ENCODE measurements at places on chromosomes 4 and X.

GRCh38 chr4:6403400-6403685, 69.1 kb downstream of the PPP2R2C start:
- DNase-seq, result no peak

- DNase-seq, result no peak
Observed at GRCh38 chr4:132344924-132345828, 803.9 kb upstream of the PCDH10 start.

GRCh38 chr4:161252520-161253141, 911.2 kb downstream of the FSTL5 start:
- DNase-seq, result no peak

DNA sequence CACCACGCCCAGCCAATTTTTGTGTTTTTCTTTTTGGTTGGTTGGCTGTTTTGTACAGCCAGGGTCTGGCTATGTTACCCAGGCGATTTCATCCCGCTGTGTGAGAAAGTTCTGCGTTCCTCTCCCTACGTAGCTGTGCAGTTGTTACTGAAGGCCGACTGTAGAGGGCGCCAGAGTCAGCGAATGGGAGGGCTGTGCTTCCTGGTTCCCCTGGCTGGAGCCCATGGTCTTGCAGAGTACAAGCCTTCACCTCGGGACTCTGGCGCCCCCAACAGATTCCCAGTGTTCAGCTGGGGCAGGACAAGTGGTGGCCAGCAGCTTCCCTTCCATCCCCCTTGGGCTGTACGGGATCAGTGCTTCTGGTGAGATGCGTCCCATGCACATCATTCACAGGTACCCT, 5.6 kb upstream of the CT45A1 start:
- DNase-seq, result no peak

GRCh38 chr4:36273276-36273675, 8.1 kb upstream of the DTHD1 start:
- no peak for DNase-seq

DNA sequence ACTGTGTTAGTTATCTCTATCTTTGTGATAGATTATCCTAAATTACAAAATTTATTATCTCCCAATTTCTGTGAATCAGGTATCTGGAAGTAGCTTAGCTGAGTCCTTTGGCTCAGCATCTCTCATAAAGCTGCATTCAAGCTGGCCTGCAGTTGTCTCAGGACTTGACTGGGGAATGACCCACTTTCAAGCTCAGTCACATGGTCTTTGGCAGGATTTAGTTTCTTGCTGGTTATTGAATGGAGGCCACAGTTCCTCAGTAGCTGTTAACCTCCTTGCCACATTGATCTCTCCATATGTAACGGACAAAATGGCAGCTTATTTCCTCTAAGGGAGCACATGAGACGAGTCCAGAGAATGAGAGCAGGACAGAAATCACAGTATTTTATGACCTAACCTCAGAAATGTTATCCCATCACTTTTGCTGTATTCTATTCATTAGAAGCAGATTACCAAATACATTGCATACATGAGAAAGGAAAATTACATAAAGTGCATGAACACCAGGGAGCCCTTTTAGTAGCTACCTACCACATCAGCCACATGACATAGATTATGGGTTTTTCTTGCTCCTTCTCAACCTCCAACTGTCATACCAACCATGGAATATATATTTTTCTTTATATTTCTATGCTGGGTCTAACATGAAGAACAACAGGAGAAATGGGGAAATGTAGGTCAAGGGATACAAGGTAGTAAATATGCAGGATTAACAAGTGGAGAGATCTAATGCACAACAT, 730.1 kb downstream of the CCSER1 start:
- DNase-seq, result no peak

DNA sequence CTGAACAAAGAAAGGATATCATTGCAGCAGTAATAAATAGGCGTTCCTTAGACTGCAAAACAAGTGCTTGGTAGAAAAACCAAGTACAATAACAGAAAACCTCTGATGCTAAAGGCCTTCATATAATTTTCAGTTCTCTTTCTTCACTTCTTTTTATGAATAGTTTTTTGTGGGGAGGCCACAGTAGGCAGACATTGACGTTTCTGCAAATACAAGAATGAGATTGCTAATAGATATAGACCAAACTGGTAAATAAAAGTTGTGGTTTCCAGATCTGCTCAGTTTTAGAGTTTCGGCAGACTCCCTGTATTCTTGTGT, 57.0 kb upstream of the RAP1GDS1 start:
- DNase-seq, result no peak

GRCh38 chrX:117641913-117642656, 474.5 kb downstream of the KLHL13 start:
- DNase-seq, result no peak

DNA sequence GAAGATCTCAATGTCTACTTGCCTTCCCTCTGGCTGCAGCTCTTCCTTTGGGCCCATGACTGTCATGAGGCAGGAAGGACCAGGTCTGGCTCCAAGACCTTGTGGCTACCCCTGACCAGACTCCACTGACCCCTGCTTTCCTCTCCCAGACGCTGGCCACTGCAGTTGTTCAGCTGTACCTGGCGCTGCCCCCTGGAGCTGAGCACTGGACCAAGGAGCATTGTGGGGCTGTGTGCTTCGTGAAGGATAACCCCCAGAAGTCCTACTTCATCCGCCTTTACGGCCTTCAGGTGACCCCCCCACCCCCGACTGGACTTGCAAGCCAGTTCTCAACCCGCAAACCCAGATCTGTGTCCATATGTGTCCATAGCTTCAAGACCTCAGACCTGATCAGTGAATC, 535 bp downstream of the WAS start:
- DNase-seq, result no peak

GRCh38 chr4:163085085-163085484, 81.6 kb downstream of the NAF1 start:
- no peak for DNase-seq

DNA sequence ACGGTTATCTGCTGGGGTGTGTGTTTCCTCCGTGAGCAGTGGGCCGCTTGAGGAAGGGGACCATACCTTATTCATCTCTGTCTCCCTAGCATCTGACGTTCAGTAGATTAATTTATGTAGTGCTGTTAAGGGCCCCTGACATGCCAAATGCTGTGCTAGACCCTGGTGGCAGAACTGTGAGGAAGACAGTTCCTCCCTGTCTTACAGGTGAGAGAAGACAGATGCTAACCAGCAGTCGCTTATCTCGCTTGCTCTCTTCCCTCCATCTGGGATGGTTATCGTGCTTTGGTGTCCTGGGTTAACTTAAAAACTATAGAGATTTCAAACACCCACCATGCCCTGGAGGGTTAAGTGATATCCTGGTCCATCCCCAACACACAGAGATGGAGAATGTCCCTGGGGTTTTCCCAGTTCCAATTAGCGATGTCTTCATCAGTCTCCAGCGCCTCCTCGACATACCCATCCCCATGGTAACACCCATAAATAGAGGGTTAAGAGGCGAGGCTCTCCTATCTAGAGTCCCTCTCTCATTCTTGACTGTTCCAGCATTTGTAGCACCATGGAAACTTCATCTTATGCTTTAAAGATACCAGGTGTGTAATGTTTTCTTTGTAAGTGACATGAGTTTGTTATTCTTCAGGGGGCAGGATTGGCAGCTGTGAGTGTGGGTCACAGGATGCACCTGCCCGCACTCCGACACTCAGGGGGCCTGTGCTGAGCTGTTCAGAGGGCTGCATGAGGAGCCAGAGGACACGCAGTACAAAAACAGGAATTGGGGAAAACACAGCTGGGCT, 135.2 kb downstream of the STK32B start:
- DNase-seq, result no peak

DNA sequence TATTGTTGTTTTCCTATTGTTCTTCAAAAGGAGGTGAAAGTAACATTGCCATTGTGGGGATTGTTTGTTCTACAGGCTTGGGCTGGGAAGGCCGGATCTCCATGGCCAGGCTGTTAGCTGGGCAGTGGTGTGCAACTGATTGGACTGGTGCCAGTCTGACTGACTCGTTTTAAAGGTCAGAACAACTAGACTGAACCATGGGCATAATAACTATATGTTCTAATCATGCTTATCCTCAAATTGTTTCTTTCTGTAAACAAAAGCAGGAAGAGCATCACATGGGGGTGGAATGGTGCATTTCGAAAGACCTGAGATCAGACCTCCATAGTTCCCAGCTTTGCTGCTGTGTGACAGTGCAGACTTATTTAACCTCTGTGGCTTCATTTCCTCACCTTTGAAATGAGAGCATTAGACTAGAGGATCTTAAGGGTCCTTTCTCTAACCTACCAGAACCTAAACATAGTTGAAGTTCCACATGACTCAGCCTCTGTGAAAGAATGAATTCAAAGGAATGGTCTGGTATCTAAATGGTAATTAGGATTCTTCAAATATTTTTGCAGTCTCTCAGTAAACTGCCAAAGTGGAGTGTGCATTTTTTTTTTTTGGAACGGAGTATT, 66.7 kb upstream of the PGRMC2 start:
- DNase-seq, result no peak

GRCh38 chrX:2632533-2633504, 58.3 kb upstream of the CD99 start:
- no peak for DNase-seq

- DNase-seq, result no peak
Observed at GRCh38 chrX:85084770-85085393, 81.2 kb downstream of the APOOL start.

GRCh38 chr4:187606581-187606980, 389.0 kb upstream of the ZFP42 start:
- no peak for DNase-seq

DNA sequence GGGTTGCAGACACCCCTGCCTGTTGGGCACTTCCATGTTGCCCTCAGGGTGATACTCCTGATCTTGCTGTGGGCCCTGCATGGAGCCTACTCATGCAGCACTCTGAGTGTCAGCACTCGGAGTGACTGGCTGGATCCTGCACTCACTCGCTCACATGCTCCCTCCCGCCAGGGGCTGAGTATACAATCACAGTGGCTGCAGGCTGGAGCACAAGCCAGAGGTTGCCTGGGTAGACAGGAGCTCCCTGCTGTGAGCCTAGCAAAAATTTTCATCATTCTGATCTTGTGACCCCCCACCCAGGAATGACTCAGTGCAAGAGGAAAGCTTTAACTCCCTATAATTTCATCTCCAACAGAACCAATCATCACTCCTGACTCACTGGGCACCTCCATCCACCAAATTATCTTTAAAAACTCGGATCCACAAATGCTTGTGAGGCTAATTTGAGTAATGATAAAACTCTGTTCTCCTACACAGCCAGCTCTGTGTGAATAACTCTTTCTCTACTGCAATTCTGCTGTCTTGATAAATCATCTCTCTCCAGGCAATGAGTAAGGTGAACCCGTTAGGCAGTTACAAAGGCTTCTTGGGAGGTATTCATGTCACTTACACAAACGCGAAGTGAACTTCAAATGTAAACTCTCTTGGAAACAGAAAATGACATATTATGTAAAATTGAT, 1180.8 kb upstream of the PABPC4L start:
- no peak for DNase-seq

GRCh38 chr4:22334155-22334554, 181.7 kb downstream of the ADGRA3 start:
- no peak for DNase-seq

GRCh38 chr4:158996669-158997074, 106.2 kb upstream of the RAPGEF2 start:
- no peak for DNase-seq

GRCh38 chr4:76616526-76616925, 181.5 kb downstream of the SHROOM3 start:
- no peak for DNase-seq

GRCh38 chr4:125710766-125711165, 396.0 kb downstream of the FAT4 start:
- DNase-seq, result no peak

GRCh38 chr4:69907151-69907550, 23.7 kb upstream of the CSN1S1 start:
- no peak for DNase-seq

GRCh38 chrX:24777660-24778059, 83.9 kb downstream of the POLA1 start:
- DNase-seq, result no peak

DNA sequence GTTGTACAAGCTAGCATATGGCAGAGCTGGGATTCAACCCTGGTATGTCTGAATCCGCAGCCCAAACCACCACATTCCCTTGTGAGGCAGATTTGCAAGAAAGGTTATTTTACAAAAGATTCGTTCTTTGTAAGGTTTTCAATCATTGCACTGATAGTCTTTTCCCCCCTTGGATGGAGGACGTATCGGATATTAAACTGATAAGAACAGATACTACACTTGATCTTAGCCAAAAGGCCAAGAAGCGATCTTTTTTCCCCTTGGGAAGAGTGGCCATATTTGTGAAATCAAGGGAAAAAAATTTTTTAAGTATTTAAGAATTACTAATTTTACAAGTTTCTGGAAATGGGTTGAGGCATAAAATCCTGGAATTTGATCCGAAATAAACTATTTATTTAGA, 34.4 kb upstream of the MSMO1 start:
- DNase-seq, result no peak

- DNase-seq, result no peak
Observed at GRCh38 chr4:88109123-88109881, 49.1 kb downstream of the ABCG2 start.

GRCh38 chrX:96361844-96362243, 322.8 kb upstream of the DIAPH2 start:
- DNase-seq, result no peak

DNA sequence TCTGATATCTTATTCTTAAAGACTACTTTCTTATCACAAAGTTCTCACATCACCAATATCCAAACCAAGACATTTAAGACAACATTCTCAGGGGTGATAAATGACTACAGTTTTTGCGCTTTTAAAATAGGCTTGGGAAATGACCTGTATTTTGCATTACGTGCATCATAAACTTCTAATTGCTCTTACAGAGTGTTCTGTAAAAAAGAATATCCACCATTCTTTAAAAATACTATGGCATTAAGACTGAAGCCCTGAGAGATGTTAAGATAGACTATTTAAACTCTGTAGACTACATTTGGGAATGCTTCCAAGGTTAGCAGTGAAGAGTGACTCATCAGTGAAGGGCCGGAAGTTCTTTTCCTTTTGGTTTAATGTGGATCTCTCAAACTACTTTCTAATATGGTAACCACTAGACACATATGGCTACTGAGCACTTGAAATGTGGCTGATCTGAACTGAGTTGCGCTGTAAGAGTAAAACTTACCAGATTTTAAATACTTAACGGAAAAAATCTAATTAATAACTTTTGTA, 518.8 kb upstream of the FTHL17 start:
- DNase-seq, result no peak

GRCh38 chr4:69038582-69038981, 57.7 kb upstream of the UGT2B7 start:
- DNase-seq, result no peak

DNA sequence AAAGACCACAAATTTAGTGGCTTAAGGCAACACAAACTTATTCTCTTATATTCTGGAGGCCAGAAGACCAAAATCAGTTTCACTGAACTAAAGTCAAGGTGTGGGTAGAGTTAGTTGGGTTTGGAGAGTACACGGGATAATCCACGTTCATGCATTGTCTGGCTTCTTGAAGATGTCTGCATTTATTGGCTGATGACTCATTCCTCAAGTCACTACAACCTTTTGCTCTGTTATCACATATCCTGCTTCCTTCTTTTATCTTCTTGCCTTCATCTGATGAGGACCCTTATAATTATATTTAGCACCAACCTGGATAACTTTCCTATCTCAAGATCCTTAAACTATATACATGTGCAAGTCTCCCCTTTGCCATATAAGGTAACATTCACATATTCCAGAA, 590.0 kb downstream of the FSTL5 start:
- DNase-seq, result no peak
